ENCODE measurements at places on chromosomes 6 and 20.

GRCh38 chr20:61387204-61387953 is 135.3 kb downstream of the CDH4 start:
- no peak for DNase-seq

- no peak for DNase-seq
Observed at GRCh38 chr6:118134206-118134605, 227.1 kb downstream of the SLC35F1 start.

- no peak for DNase-seq
Observed at GRCh38 chr20:62303340-62304226, 786 bp downstream of the ADRM1 start.

GRCh38 chr6:63269470-63269869 is 50.3 kb downstream of the LGSN start:
- DNase-seq: no peak

DNA sequence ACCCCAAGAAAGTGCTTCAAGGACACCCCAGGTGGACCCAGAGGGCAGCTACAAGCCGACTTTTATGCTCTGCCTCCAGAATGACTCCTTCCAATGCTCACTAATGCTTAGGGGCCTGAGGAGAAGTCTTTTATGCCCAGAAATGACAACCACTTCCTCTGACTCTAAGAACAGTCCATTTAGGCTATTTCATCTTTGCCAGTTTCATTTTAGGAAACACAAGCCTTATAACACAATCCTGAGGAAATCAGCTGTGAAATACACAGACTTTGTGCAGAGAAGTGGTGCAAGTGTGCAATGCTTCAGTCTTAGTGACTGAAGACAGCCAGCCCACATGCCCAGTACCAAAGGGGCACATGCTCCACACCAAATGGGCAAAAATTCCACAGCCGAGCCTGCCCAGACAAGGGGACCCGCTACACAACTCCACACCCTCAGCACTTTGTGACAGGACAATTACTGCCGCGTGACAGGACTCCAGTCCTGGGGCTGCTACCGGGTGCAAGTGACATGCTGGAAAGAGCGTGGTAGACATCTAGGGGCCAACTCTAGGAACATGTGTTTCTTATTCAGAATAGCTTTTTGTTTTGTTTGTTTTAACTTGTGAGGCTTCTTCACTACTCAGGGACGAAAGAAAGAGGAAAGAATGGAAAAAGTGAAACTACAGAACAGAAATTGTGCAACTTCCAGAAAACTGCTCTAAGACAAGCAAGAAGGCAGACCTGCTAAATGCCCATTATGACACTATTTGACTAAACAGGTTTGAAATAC is 28.2 kb upstream of the PLAGL1 start:
- no peak for DNase-seq

DNA sequence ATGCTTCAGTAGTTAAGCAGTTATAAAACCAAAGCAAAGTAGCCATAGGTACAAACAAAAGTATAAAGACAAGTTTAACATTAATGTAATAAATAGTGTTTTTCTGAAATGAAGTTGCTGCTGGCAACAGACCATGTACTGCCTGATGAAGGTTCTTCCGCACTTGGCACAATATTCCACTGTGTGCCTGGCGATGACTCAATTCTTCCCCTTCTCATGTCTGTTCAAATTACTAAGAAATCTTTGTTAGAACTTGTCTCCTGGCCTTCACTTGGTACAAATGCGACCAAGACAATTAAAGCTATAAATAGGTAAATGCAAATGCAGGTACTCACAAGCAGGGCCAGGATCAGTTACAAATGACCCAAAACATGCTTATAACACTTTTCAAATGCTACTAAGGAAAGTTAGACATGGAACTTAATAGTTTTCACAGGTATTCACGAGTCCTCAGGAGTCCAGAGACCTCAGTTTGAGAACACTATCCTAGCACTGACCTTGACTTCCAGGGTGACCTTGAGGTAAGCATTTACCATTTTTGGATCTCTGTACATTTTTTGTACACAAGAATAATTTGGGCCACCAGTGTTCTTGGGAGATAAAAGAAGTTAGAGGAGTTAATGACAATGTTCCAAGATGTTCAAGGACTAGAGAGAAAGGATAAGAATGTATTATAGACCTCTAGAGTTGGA is 8.1 kb upstream of the DDR1 start:
- DNase-seq: no peak

- no peak for DNase-seq
Observed at GRCh38 chr6:170212051-170212756, 78.7 kb downstream of the DLL1 start.

DNA sequence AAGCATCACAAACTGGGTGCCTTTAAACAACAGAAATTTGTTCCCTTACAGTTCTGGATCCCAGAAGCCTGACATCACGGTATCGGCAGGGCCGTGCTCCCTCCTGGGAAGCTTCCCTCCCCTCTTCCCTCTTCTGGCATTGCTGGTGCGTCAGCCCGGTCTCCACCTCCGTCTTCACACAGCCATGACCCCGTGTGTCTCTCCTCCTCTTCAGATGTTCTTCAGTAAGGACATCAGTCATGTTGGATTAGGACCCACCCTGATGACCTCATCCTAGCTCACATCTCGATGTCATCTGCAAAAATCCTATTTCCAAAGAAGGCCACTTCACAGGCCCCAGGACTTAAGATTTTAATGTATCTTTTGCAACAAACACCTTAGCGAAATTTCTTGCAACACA is 38.4 kb upstream of the TBXT start:
- no peak for DNase-seq

DNA sequence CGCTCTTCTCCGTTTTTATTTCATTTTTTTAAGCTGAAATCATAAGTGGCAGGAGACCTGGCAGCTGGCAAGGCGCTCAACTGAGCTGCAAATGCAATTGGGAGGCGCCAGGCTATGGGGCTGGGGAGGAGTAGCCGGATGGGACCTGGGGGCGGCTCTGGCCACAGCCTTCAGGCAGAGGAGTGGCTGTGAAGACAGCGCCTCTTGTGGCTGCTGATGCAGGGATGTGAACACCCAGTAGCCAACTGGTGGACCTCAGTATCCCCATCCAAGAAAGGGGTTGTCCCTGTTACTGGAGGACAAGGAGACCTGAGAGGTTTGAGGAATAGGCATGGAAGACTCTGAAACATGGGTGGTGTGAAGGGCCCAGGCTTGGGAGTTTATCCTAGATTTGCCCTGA is 12.6 kb downstream of the KCNK17 start:
- no peak for DNase-seq

DNA sequence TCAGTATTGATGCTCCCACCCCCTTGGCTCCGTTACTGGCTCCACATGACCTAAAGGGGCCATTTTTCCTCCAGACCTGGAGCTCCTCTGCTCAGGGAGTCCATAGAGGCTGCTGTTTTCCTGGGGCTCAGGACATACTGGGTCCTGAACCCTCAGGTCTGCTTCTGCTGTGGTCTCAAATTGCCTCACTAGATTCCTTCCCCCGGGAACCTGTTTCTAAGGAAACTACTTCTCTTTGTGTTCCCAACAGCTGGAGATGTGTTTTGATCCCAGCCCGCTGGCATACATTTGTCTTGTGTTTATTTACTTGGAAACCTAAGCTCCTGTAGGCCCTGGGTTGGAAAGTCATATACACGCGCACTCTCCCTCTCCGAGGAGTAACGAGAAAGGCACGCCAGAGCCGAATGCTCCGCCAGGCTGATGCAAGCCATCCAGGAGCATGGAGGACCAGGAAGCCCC is 222.8 kb downstream of the UST start:
- no peak for DNase-seq

DNA sequence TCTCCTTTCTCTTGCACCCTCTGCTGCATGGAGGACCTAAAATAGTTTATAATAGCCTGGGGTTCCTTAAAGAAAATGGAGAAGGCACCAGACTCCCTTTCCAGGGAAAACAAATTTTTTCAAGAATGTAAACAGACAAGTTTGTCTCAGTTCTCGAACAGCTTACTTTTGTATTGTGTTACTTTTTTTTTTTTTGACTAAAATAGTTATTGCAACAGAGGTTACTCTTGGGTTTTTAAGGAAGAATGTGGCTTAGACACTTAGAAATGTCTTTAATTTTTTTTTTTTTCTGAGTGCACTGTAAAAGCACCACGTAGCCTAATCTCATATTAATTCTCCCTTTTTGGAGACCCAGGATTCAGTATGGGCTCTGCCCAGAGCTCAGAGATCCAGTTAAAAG is 148.7 kb upstream of the CARMIL1 start:
- no peak for DNase-seq

DNA sequence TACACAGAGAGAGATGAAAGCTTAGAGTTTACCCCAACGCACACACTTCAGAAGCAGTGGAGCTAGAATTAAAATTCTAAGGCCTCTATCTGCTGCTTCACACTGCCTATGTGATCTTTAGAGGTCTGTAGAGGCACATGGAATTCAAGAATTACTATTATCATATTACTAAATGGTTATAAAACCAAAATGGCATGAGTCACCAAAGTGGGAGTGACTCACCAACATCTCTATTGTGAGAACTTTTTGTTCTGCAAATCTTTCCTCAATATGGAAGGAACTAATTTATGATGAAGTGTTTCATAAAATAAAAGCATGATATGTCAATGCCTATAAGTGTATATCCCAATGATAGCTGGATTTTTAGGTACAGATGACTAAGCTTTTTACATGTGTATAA is 28.5 kb upstream of the TMEM244 start:
- no peak for DNase-seq

DNA sequence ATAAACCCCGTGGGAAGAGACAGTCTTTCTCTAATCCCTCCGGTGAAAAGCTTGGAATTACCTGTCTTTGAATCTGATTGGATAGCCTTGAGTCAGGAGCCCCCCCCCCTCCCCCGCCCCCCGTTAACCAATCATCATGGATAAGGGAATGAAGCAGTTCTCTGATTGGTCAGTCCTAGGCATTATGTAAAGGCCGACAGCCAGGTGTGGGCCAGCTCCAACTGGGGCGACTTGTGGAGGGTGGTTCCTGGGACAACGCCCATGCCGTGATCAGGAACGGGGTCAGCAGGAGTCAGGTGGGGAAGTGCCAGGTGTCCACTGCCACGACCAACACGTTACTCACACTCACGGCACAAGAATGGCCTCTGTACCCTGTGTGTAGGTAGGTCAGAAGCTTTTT is 406.8 kb upstream of the SULF2 start:
- no peak for DNase-seq

DNA sequence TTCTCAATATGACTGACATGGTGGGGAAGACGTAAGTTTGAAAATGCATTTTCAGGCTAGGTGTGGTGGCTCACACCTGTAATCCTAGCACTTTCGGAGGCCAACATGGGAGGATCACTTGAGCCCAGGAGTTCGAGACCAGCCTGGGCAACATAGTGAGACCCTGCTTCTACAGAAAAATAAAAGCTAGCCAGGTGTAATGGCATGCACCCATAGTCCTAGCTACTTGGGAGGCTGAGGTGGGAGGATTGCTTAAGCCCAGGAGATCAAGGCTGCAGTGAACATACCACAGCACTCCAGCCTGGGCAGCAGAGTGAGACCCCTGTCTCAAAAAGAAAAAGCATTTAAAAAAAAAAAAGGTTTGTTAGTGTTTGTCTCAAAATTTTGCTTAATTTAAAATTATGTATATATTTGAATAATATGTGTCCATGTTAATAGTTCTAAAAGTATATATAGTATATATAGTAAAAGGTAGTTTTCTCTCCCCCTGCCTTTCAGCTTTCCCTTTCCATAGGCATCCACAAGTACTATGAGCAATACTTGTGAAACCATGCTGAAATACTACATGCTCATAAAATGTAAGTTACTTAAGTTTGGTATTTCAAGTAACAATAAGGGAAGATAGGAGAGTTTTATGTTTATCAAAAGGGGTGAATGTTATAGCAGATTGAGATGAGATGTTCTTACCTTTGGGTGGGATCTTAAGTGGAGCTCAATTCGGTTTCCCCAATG is 15.1 kb downstream of the PTPRA start:
- DNase-seq: no peak

DNA sequence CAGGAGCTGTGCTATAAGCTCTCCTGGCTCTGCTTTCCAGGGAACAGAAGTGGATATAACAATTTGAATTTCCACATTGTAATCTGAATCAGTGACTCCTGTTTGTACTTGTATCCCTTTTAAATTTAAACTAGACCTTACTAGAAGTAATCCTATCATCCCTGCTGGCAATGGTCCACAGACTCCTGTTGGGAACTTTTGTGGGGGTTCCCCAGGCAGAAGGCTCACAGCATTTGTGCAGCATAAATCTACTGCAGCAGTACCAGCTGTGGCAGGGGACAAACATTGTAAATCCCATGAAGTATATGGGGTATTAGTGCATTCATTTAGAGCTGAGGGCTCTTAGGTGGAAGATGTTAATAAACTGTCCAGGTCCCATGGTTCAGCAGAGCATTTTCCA is 12.0 kb upstream of the PDCD2 start:
- DNase-seq: no peak

DNA sequence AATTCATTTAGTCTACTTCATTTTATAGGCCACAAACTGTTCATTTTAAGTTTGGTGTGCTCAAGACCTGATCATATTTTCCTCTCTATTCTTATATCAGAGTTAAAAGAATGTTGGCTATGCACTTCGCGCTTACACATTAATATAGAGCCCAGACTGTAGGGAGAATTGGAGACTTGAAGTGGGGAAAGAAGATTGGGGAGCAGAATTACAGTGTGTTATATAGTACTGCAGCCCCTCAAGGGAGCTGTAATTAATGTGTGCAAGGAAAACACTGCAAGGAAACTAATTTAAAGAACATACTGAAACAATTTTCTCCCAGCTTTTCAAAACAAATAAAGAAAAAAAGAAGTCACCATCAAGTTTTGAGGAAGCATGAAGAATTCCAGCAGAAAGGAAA is 572.7 kb upstream of the FLRT3 start:
- DNase-seq: no peak

- DNase-seq: no peak
Observed at GRCh38 chr6:14170128-14170527, 52.6 kb downstream of the CD83 start.

GRCh38 chr6:157528931-157529653 is 148.1 kb downstream of the ZDHHC14 start:
- no peak for DNase-seq

- DNase-seq: no peak
Observed at GRCh38 chr6:124901084-124901483, 61.2 kb upstream of the RNF217 start.

DNA sequence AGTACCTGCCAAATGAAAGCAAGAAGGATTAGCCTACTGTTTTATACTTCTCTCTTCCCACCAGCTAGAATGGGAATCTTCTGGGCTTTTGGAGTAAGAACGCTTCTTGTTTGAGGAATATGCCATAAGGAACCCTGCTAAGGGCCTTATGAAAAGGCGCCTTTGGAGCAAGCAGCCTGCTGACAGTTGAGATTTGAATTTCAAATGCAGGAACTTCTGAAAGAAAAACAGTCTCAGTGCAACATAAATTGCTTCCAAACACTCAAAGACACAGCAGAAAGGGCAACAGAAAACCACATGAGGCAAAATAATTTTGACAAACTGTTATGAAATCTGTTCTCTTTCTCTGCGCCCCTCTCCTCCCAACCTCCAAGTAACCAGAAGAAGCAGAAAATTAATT is 149.4 kb upstream of the B3GAT2 start:
- no peak for DNase-seq

All from NCI-H460 (cell line).